ENCODE measurements at places on chromosomes 5 and 9.

DNA sequence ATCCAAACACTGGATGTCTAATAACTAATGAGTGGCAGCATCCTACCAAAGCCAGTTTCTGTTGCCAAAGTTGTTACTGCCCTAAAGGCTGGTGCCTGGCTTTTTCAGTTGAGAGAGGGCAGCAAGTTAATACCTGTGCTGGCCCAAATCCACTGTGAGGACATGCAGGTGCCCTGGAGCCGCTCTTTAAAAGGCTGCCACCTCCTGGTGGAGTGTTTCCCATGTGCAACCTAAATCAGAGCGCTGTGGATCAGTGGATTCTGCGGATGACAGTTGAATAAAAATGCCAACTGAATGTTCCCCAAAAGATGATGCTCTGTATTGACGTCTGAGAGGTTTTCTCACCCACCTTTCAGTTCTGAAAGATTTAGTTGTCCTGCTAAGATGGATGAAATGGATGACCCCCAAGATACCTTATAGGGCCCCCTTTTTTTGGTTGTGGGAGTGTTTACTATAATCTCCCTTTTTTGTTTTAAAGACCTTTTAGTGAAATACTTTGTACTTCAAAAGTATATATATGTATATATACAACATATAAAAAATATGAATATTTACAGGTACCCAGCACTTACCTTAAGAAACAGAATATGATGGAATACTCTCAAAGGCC lies 146.4 kb downstream of the EGFLAM start:
- no peak for DNase-seq

DNA sequence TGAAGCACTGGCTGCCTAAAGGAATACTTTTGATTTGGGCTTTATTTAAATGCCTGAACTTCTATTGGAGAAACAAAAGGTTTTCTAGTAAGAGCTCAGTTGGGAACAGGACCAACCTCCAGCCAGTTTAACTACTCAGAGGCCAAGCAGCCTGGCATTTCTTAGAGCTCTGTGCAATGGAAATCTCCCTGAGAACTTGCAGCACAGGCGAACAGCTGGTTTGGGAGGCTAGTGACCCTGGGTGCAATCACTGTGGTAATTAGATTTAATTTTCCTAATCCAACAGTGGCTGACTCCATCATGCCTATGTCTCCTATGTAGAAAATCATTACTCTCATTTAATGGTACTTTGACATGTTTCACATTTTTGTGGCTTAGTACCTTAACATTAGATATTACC lies 1.0 kb upstream of the CDH6 start:
- DNase-seq: no peak

- no peak for DNase-seq
Observed at GRCh38 chr9:86275962-86276361, 6.4 kb downstream of the ISCA1 start.

- no peak for DNase-seq
Observed at GRCh38 chr5:102596113-102596512, 97.3 kb upstream of the SLCO6A1 start.

DNA sequence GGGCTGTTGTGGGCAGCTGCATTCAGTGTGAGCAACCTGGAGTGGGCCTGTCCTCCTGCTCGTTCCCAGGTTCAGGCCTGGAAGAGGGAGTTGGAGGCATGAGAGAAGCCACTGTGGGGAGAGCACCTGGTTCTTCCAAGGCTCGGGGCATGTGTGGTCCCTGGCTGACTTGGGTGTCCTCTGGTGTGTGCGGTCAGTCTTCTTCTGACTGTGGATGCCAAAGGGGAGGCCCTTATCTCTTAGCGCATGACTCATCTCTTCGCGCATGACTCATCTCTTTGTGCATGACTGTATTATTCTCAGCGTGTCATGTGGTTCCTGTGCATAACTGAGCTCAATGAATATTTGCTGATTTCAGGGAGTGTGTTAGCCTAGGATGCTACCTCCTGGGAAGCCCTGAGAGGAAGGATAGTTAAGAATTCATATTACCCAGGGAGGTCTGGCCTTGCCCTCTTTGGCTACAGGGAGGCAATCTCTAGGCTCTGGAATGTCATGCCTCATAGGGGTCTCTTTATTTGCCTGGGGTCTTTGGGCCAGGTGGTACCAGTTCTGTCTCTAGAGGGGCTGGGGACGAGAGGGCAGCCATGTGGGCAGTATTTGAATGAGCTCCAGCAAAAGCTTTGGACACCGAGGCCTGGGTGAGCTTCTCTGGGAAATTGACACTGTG lies 188.7 kb downstream of the HSPA4 start:
- DNase-seq: no peak

- DNase-seq: no peak
Observed at GRCh38 chr9:108863891-108864290, 1.8 kb downstream of the ACTL7A start.

GRCh38 chr5:119166026-119166425 lies 95.1 kb downstream of the DMXL1 start:
- DNase-seq: no peak

GRCh38 chr5:151083081-151083676 lies 2.3 kb upstream of the TNIP1 start:
- peak; percentile 17 for DNase-seq

- no peak for DNase-seq
Observed at GRCh38 chr9:81669866-81670265, 19.5 kb downstream of the TLE1 start.

DNA sequence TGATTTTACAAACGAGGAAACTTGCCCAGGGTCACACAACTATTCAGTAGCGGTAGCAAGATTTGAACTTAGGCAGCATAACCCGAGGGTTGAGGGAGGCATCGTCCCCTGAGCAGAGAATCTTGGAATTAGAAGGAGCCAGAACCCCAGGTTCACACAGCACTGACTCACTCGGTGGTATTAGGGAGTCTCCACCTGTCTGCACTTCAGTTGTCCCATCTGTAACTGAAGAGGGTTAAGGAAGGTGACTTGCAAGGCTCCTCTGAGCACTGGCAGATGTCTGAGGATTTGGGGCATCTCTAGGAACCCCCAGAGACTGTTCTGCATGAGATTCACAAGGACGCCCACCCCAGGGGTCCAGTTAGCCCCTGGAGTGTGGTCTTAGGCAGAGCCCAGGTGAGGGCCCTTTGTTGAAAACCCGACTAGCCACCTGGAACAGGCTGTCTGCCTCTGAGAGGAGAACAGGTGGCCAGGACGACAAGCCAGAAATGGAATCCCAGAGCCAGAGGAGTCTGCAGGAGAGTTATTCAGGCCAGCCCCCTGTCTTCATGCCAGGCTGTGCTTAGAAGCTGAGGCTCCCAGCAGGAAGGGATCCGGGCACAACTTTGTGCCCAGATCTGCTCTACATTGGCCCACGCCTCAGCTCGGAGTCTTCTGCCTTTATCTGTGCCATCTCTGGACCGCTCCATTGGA lies 50.0 kb upstream of the ORM1 start:
- peak; percentile 20 for DNase-seq

DNA sequence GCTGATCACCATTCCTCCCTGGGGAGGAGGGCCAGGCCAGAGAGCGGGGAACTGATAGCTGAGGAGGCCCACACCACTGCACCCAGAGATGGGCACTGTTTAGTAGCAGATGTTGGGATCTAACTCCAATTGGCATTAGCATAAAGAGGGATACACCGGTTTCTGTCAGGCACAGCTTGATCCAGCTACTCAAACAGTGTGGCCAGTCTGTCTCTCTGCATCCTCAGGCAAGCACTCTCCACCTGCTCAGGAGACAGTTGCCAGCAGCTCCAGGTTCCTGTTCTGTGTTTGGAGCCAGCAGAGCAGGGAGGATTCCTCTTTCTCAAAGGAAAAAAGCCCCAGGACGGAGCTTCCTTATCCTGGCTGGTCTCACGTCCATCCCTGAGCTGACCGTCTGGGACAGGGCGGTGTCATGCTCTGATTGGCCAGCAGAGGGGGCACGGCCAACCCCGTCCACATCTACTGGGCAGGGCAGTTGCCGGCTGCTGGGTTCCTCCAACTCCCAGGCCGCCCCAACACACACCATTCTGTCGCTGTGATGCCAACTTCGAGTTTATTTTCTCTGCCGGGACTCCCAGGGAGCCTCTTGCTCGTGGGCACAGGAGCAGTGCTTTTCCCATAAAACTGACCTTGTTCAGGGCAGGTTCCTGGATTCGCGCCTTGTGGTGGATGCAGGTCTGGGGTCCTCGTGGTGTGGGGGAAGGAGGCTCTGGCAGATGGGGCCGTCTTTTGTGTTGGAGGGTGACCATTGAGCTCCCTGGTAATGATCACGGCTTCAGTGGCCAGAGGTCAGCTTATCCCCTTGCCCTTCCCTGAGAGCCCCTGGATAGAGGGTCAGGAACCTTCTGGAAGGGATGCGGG lies 47.9 kb downstream of the COL5A1 start:
- no peak for DNase-seq

DNA sequence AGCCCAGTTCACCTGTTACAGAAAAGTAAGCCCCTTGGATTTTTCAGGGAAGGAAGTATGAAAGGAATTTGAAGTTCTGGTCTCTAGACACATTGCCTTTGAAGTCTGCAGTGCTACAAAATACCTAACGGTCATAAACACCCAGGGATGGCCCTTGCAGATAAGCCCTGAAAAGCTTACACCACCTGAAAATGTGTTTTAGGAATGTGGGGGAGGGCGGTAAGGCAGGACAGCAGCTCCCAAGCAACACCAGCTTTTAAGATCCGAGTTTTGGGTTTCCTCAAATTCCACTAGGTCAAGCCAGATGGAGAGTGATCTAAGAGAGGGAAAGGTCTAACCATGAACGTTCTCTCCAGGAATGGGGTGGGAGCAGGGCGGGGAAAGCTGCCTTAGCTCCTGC lies 114.1 kb upstream of the PANK3 start:
- no peak for DNase-seq

DNA sequence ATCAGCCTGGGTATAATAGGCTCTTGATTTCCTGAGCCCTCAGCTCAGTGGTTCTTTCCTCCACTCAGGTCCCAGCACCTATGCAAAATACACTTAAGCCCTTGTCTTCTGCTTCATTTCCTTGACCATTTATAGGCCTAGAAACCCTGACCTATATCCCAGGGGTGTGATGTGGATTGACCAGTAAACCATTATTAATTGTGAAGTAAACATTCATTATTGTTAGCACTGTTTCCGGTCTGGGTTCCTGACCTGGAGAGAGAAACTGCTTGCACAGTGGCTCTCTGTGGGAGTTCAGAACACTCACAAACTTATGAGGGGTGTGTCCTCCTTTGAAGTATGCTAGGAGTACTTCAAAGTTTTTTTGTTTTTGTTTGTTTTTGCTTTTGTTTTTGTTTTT lies 19.6 kb upstream of the TOMM5 start:
- DNase-seq: no peak

GRCh38 chr5:170623576-170624181 lies 119.9 kb downstream of the KCNIP1 start:
- DNase-seq: no peak

DNA sequence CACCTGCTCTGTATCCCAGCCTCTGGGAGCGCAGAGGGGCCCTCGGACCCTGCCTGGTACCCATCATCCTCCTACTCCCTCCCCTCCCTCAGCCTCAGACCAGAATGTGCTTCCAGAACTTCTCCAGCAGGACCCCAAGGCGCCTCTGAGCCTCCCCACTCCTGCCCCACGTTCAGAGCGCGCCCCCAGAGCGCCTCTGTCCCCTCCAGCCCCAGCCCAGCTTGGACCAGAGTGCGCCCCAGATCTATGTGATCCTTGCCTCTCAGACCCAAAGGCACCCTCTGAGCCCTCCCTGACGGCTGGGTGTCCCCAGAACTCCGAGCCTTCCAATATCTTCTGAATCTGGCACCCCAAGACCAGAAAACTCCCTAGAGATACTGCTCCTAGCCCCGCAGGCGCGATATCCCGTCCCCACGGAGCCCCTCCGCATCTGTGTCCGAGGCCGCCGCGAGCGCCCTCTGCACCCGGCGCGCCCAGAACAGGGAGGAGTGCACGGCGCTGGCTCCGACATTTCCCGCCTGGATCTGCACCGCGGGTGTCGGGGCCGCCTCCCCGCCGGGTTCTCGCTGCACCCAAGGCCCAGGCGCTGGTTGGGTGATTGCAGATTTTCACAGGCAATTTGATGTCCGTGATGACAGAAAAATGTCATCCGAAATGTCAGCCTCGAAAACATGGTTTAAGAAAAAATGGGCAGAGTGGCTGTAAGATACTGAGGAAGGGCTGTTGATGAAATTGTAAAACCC lies 522 bp downstream of the BHMT start:
- no peak for DNase-seq

GRCh38 chr5:160166069-160166972 lies 47.1 kb upstream of the PWWP2A start:
- DNase-seq: no peak

- no peak for DNase-seq
Observed at GRCh38 chr5:132219981-132220380, 7.7 kb downstream of the P4HA2 start.

DNA sequence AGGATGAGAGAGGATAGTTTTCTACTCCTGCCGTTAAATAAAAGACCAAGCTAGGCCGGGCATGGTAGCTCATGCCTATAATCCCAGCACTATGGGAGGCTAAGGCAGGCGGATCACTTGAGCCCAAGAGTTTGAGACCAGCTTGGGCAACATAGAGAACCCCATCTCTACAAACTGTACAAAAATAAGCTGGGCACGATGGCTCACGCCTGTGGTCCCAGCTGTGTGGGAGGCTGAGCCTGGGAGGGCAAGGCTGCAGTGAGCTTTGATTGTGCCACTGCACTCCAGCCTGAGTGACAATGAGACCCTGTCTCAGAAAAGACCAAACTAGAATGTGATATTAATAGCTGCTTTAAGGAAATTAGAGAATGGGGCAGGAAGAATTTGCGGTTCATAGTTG lies 158.4 kb downstream of the NIPBL start:
- no peak for DNase-seq

GRCh38 chr5:134637116-134637721 lies 4.6 kb upstream of the SAR1B start:
- DNase-seq: peak; percentile 20

DNA sequence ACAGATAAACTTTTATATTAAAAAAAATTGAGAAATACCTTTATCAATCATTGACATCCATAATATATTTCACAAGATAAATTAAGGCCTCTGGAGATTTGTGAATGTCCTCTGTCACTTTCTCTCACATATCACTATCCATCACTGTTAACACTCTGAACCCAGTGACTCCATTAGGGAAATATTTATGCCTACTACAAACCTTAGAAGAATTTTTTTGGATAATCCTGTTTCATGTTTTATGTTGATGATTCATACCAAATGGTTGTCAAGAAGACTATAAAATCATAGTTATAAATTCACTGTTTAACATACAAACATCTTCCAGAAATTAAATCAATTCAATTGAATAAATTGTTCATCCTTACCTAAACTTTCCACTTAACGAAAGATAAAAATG lies 357.6 kb upstream of the CDH10 start:
- no peak for DNase-seq

DNA sequence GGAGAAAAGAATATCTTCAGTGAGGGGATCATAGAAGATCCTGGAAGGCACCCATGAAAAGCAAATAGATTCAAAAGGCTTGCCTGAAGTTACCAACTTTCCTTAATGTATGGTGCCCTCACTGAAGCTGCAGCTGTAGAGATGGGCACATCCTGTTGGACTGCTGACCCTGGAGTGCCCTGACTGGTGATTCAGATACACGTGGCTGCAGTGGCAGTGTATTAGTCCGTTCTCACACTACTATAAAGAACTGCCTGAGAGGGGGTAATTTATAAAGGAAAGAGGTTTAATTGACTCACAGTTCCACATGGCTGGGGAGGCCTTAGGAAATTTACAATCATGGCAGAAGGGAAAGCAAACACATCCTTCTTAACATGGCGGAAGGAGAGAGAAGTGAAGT lies 80.3 kb downstream of the OSMR start:
- DNase-seq: no peak

GRCh38 chr9:136160995-136161610 lies 42.4 kb upstream of the TMEM250 start:
- no peak for DNase-seq

GRCh38 chr9:130333041-130333711 lies 67.6 kb downstream of the HMCN2 start:
- peak; percentile 34 for DNase-seq

- no peak for DNase-seq
Observed at GRCh38 chr5:101811466-101811865, 484.6 kb downstream of the SLCO4C1 start.
